ENCODE measurements at places on chromosomes 3 and 15.

- DNase-seq = no peak
Measured at GRCh38 chr15:41961001-41961518, 11.3 kb downstream of the EHD4 start.

GRCh38 chr15:47577461-47577860, 139.8 kb upstream of the SEMA6D start:
- no peak for DNase-seq

GRCh38 chr3:12797892-12798558, 1.5 kb downstream of the CAND2 start:
- no peak for DNase-seq

- no peak for DNase-seq
Measured at GRCh38 chr15:93762036-93762435, 469.3 kb upstream of the MCTP2 start.

DNA sequence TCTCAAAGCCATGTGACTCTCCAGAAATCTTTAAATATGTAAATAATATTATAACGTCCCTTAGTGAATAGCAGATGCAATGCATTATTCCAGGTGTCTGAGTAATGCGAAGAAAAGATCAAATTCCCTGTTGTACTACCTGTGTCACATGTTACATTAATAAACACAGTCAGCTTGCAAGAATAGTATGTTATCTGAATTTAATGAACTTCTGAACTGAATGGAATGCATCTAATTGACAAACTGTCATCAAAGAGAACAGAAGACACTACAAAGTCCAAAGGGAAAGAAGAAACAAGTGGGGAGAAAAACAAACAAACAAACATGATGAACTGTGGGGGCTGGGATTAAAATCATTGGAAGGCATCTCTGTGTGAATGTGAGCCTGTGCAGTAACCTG, 508.8 kb downstream of the LPP start:
- DNase-seq = no peak

DNA sequence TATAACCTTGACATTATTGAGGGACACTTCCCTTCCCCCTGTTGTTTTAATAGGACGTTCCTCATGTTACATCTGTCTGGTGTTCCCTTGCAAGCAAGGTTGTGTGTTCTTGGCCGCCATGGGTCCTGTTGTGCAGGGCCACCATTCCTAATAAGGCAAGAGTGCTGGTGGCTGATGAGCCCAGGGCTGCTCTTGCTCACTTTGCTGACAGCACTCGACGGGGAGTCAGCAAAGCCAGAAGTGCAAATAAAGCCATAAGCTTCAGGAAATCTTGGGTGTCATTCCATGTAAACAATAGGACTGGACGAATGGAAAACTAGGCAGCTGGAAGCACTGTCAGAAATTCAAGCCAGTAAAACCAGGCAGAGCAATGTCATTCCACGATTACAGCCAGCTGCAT, 75.8 kb downstream of the SQOR start:
- no peak for DNase-seq

DNA sequence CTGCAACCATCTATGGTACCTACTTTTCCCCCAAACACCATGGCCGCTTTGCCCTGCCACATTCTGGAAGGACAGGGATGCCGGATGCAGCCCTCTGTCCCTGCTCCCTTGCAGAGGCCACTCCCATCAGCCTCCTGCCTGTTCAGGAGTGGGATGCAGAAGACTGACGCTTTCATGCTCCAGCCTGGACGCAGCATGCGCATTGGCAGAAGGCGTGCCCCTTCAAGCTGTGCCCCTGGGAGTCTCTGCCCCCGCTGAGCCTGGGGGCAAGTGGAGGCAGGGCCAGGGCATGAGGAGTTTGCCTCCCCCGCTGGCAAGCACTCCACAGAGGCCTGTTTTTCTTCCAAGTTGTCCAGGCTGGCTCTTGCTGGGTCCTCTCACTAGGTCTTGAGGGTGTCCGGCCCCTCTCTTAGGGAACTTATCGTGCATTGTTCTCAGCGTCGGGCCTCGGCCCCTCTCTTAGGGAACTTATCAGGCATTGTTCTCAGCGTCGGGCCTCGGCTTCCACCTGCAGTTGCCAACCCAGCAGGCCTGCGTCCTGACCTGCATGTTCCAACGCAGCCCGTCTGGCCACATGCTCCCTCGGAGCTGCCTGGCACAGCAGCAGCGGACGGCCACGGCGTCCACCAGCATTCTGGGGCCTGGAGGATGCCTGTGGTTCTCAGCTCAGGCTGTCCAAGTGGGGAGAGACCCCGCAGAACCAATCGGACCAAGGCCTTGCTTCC, 14.6 kb upstream of the SNRPA1 start:
- DNase-seq = no peak

DNA sequence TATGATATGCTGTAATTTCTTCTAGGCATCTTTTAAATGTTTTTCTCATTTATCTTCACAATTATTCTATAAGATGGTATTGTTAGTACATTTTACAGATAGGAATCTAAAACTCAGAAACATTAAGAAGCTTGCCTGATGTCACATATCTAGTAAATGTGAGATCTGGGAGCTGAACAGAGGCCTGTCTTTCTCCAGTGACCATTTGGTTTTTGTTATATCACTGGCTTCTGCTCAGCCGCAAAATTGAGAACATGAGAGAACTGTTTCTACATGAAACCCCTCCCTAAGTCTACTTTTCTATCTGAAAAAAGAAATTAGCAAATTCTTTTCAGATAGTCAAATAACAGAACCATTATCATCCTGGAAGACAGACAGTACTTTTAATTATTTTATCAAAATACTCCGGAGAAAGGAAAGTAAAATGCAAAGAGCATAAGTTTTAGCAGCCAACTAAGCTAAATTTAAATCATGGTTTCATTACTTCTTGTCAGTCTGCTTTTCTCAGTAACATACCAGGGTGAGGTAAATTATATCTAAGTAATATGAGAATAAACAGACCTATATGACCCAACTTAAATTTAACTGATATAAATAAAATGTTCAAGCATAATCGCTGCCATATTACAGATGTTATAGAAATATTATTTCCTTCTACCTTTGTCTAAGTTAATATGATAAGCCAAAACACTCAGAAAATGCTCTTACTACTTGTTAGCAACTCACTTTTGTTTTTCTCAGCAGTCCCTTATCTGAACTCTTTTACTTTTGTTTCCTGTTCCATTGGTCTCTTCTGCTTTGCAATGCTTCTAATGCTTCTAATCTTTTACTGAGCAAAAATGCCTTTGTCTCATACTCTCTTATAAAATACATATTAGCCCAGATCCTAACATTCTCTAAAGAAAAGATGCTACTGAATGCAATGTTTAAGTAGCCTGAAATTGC, 68.0 kb upstream of the MBNL1 start:
- no peak for DNase-seq

- no peak for DNase-seq
Measured at GRCh38 chr3:177345973-177346503, 148.8 kb upstream of the TBL1XR1 start.

DNA sequence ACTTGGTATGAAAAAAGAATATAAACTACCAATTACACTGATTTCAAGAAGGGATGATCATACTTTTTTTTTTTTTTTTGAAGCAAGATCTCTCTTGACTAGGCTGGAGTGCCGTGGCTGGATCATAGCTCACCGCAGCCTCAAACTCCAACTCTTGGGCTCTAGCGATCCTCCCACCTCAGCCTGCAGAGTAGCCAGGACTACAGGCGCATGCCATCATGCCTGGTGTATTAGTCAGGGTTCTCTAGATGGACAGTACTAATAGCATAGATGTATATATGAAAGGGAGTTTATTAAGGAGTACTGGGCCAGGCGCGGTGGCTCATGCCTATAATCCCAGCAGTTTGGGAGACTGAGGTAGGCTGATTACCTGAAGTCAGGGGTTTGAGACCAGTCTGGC, 11.5 kb upstream of the SEC11A start:
- DNase-seq = no peak

DNA sequence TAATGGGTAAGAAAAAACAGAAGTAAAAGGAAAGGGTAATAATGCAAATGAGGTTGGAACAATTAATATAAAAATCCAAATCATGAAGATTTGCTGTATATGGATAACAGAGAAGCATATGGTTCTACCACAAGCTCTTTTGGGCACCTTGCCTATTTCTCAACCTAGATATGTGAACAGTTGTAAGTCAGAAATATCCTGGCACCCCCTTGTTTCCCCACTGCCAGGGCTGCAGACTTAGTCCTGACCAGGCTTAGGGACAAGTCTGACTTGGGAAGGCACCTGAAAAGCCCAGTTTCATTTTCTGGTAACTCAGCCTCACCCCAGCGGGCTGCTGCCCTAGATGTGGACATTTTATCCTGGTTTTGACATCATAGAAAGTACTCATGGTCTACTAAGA, 183.2 kb upstream of the STAC start:
- no peak for DNase-seq

- no peak for DNase-seq
Measured at GRCh38 chr3:105906836-105907235, 38.0 kb upstream of the CBLB start.

GRCh38 chr3:87350367-87351199, 74.2 kb upstream of the POU1F1 start:
- no peak for DNase-seq

DNA sequence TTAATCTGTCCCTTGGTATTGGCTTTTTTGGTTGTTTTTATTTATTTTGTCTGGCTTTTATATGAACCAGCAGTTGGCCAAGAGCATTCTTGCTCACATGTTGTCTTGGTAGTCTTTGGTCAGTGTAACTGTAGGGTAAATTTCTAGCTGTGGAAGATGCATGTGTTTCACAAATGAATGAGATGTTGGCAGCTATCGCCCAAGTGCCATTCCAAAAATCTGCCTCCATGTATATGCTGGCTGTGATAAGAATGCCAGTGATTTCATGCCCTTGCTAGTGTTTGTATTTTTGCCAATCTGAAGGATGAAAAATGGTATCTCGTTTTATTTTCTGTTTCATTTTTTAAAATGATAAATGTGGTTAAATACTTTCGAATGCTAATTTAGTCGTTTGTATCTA, 50.1 kb downstream of the TLNRD1 start:
- no peak for DNase-seq

- DNase-seq = no peak
Measured at GRCh38 chr15:73424506-73424905, 18.5 kb upstream of the REC114 start.

- peak; percentile 2 for DNase-seq
Measured at GRCh38 chr15:88834211-88834812, 31.1 kb downstream of the ACAN start.

GRCh38 chr15:28098766-28099554, at the start of gene OCA2:
TSS of gene OCA2 (minus strand) at chr15:28099315. CDS start at chr15:28081874, 17,441 bp downstream.
- DNase-seq = no peak

DNA sequence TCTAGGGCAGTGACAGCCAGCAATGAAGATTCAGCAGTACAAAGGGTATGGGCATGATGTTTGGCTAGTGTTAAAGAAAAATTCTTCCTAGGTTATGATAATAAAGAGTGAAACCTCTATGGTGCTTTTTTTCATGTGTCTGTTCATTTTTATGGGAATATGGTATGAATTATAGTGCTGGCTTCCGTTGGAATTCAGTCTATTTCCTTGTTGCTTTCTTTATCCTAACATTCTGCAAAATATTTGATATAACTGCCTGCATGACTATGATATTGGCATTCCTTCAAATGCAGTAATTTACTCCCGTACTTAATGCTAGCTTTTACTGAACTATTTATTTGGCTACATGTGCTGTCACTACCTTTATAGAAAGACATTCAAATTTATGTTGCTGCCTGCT, 57.6 kb upstream of the ATP11B start:
- no peak for DNase-seq

DNA sequence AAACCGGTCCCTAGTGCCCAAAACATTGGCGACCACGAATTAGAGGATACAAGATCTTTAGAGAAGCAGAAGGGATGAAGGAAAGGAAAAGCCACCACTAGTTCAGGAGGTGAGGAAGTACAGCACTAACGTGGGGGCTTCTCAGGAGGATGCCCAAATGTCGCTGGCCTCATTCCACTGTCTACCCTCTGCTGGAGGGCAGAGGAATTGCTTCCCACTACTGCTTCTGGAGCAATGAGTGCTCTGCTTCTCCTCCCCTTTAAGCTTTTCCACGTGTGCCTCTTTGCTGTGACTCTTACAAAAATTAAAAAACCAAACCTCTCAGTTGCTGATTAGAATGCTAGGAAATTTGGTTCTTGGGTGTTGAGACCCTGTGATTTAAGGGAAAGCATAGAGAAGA, 281.3 kb downstream of the CLSTN2 start:
- no peak for DNase-seq

DNA sequence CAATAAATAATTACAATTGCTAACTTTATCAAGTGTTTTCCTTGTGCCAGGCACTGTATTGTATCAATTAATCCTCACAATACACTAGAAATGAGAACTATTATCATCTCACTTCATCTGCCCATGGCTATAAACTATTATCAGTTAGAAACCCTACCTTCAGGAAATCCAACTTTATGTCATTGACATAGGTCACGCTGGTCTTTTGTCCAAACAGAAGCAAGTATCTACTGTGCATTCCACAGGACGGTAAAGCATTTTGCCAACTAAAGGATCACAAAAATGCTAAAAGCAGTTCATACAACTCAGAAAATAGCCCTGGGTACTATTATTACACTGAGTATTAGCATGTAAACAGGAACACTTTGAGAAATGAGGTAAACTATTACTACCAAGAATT, 9.6 kb downstream of the DENND6A start:
- no peak for DNase-seq

- no peak for DNase-seq
Measured at GRCh38 chr3:62238431-62238830, 134.9 kb downstream of the FEZF2 start.

GRCh38 chr15:74438206-74438605, 4.4 kb upstream of the SEMA7A start:
- no peak for DNase-seq

DNA sequence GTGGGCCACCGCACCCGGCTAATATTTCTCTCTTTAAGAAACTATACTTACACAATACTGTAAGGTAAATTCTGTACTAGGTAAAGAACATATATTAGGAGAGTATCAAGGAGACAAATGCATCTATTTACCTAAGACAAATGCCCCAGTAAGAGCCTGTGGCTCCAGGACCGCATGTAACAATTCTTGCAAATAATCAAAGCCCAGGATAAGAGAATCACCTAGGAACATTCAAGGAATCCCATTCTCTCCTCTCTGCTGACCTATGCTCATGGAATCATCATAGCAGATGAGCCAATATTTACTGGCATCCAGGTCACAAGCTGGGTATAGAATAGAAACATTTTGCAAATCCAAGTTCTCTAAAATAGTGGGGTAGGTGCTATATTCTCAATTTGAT, 347.7 kb downstream of the FOXP1 start:
- no peak for DNase-seq

DNA sequence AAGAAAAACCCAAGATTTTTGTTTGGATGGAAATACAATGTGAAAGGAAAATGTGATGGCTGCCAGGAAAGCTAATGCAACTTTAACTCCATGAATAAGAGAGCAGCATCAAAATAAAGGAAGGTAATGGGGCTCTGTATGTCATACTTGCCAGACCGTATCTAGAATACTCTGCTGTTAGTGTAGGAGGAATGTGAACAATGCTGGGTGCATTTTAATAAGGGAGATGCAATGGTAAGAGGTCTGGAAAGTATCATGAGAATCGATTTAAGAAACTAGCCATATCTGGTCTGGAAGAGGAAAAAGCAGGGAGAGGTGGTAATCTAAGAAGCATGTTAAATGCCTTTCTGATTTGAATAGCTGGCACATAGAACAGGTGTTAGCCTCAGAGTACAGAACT, 239.6 kb downstream of the GBE1 start:
- DNase-seq = no peak

GRCh38 chr3:99970198-99970597, 144.1 kb downstream of the FILIP1L start:
- no peak for DNase-seq

- no peak for DNase-seq
Measured at GRCh38 chr15:66505818-66506217, 692 bp downstream of the ZWILCH start.

- DNase-seq = no peak
Measured at GRCh38 chr3:142215106-142215505, 10.3 kb downstream of the GK5 start.

Measured in anterior cingulate cortex (tissue), 58 donors.